SIG-M5 (cell line): ENCODE measurements at places on chromosomes 16 and 17.

DNA sequence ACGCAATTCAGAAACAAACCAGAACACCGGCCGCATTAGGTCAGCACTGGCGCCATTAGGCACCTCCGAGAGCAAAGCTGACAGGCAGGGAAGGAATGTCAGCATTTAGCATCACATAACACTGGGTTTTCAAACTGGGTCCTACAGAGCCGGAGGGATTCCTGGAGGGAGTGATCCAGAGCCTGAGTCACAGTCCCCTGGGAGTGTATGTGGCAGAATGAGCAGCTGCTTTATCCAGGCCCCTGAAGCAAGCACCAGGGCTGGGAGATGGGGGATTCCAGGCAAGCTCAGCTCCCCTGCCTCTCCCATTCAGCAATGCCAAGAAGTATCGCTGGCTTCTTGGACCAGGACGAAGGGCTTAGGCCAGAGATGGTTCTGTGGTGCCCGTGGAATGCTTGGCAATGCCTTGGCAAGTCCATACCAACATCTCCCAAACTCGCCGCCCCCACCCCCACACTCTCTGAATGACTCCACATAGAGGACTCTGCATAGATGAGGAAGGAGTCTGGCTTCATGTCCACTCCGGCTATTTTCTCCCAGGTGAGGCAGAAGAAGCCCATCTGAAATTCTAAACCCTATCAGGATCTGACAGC, 20.4 kb downstream of the GAS7 start:
- no peak for DNase-seq

DNA sequence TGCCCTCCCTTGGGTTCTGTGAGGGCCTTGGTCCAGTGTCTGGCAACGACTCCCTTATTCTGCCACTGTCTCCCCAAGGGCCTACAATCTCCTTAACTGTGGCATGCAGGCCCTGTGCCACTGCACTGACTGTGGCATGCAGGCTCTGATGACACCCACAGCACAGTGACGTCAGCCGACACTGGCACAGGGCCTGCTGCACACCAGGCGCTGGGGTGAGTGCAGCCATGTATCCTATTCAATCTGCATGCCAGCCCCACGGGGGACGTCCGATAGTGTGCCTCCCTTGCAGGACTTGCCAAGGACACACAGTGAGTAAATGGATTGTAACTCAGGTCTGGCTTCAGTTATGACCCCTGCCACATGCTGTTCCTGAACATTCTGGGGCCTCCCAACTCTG, 39.8 kb upstream of the RASD1 start:
- no peak for DNase-seq

DNA sequence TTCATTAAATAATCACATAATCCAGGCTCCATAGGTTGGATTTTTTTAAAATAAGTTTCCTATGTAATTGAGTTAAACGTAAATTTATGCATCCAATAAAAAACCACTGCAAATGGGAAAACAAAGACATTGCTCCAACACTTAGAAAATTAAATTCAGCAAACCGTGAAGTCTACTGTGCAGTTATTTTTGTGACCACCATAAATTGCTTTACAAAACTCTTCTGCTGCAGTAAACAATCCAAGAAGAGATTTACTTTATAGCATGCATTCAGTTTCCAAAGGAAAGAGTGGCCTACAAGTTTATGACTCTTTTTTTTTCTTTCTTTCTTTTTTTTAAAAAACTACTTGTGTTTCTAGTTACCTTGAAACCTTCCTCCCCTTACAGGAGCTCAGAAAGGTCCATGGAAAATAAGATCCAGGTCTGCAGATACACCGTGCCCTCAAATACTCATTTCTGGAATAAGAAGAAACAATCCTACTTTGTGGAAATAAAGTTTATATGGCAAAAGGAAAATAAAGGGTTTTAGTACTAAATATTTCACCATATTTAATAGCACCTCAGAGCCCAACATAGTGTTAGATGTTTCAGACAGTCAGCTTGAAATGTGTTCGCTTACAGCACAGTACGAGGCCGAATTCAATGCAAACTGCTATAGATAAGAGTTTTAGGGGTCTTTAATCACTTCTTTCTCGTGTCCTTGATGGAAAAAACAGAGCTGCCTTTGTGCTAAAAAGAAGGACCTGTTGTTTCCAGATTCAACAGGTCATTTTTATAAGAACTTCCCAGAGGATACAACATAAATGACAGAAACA, 3.2 kb downstream of the HS3ST3A1 start:
- DNase-seq: no peak

DNA sequence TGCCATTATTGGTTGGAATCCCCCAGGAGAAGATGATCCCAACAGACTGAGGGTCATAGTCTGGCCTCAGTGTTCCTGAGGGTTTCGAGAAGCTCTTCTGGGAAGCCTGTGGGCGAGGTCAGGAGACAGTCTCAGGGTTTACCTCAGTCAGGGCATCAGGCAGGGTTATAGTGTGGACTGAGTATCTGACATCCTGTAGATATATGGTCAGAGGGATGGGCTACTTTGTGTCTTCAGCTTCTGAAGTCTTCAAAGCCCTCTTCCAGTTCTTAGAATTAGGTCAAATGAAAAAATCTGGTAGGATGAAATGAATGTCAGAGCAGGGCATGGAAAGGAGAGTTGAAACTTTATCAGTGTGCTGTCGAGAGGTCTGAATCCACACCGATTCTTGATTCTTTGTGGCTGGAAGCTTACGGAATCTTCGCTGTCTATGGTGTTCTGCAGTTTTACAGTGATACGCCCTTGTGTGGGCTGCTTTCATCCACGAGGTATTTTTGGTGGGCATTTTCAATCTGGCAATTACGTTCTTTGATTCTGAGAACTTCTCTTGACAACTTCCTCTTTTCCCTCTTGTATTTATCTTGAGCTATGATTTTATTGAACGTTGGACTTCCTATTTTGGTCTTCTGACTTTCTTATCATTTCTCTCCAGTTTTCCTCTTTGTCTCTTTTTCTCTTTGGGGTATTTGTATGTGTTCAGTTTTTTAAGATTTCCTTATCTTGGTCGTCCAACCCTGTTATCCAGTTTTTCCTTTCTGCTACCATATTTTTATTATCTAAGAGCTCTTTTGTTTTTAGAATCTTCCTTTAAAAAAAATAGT, 30.4 kb downstream of the BPTF start:
- DNase-seq: peak; percentile 26

DNA sequence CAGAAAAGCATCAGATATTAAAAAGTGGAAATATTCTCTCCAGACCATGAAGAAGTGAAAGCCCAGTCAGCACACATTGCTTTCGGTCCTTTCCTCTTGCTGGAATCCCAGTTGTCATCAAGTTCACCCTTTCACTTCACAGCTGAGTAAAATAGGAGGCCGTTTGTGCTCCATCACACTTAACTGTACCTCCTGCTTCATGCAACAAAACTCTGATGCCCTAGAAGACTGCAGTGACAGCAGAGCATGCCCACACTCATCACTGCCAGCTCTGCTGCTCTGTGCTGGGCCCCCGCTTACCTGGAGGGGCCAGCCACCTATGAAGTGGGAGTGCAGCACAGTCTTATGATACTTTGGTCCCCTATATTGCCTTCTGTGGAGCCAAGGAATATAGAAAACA, 62.5 kb downstream of the N4BP1 start:
- DNase-seq: no peak

DNA sequence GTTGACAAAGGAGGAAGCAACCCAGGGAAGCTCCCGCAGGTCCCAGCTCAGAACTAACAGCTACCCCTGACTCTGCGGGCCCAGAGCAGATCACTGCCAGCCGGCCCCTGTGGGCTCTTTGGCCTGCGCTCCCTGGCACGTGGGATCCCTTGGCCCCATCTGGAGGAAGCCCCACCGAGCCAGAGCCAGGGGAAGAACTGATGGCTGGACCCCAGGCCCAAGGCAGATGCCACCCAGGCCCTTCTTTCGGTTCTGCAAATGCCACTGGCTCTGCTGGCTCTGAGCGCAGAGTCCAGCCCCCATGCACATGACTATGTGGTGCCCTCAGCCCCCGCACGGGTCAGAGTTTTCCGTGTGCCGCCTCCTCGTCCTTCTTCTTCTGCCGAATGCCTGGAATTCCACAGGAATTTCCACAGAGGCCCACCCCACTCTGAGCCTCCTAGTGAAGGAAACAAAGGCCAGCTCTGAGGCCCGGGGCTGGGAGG, 35.8 kb upstream of the SNN start:
- no peak for DNase-seq

DNA sequence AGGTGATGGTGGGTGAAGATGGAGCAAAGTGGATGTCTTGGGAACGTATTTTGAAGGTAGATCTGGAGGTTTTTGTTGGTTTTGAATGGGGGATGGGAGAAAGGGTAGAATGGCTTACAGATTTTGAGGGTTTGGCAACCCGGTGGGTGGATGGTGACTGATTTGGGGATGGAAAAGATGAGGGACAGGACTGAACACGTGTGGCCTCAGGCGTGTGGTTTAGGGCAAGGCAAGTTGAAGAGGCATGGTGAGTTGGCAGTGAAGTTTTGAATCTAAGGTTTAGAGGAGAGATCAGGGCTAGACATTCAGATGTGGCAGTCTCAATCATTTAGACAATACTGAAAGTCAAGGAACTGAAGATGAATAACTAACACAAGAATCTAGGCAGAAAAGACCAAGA, 5.0 kb upstream of the DCTPP1 start:
- no peak for DNase-seq

GRCh38 chr16:58105631-58106030, 23.6 kb downstream of the CFAP20 start:
- no peak for DNase-seq

GRCh38 chr17:19263641-19264051, 26.5 kb downstream of the EPN2 start:
- DNase-seq: no peak

DNA sequence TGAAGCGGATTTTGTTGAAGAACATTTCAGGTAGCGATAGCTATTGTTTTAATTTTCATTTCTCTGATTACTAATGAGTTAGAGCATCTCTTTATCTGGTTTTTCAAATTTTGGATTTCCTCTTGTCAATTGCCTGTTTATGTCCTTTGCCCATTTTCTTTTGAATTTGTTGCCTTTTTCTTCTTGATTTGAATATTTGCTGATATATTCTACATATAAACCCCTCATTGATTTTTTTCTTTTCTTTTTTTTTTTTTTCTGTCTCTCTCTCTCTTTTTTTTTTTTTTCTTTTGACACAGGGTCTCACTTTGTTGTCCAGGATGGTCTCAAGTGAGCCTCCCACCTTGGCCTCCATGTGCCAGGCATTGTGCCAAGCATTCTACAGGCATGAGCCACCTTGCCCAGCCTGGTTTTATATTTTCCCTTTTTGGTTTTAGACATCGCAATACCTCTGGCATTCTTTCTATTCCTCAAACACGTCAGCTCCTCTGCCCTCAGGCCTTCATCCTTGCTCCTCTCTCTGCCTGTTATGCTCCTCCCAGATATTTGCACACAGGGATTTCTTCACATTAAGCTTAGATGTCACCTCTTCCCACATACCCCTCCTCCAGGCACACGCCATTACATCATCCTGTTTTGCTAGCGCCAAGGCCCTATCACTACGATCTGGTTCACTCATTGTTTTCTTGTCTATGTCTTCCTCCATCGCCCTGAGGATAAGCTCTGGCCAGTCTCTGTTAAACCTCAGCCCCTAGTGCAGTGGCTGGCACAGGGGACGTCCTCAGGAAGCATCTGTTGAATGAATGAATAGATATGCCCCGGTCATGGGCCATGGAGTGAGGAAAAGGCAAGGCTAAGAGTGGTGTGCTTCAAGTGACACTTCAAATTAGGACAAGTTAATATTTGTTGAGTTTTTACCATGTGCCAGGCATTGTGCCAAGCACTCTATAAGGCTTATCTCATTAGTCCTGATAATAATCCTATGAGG, 8.6 kb downstream of the SARM1 start:
- no peak for DNase-seq

GRCh38 chr16:4904108-4904941, 32.6 kb downstream of the PPL start:
- DNase-seq: no peak

DNA sequence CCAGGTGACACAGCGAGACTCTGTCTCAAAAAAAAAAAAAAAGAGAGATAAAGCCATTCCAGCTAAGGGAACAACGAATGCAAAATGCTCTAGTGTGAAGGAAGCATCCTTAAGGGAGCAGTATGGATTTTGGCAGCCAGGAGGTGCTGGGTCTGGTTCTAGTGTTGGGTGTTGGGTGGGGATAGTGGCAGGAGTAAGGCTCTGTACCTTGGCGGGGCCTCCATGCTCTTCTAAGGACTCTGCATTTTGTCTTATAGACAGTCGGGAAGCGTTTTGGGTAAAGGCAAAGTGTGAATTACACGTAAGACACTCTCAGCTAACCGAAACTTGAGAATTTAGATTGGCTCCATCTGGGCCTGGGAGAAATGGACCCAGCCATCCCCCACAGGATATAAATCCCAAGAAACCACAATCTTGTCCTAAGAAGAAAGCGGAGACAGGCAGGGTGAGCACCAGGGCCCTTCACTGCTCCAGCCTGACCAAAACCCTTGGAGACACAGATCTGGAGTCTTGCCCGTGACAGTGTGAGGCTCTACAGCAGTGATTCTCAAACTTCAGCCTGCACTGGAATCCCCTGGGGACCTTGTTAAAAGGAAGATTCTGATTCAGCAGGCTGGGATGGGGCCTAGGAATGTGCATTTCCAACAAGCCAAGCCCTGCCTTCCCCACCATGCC, 33.1 kb upstream of the PHB1 start:
- no peak for DNase-seq

- no peak for DNase-seq
Observed at GRCh38 chr16:88348377-88349152, 34.2 kb upstream of the ZNF469 start.

DNA sequence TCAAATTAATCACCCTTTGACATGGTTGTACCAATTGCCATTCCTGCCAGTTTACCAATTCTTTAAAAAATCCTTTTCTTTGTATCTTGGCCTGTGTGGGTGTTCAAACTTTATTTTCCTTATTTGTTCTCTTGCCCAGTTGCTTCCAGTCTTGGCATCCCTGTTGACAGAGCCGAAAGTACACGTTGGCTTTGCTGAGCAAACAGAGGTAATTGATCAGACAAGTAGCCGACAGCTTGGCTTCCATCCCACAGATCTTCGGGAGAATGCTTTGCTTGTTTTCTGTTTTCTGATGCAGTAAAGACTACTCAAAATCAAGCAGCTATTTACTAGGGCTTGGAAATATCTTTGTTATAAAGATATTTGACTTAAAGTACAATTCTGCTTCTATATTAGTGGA, 506.8 kb upstream of the SALL1 start:
- DNase-seq: no peak

- DNase-seq: no peak
Observed at GRCh38 chr16:75225678-75226515, 7.1 kb downstream of the CTRB1 start.
